ENCODE measurements at places on chromosomes 13 and 19.

GRCh38 chr13:53074114-53074513 lies 45.5 kb downstream of the OLFM4 start:
- no peak for DNase-seq

- DNase-seq = no peak
Measured at GRCh38 chr13:77699059-77699680, 1.7 kb downstream of the SLAIN1 start.

DNA sequence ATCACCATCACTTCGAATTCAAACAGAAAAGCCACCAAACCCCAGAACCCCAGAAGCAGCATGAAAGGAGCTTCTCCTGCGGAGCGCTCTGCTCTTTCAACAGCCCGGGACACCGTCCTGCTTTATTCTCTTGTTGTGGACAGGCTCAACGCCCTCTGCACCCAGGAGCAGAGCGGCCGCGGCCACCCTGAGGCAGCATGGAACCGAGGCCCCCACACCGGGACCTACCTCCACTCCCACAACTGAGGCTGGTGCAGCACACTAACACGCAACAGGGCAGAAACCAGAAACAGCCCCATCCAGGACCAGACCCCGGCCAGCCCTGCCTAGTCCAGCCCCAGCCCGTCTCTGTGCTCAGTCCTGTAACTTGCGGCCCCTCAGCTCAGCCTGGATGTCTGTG lies 7.2 kb downstream of the AP3D1 start:
- no peak for DNase-seq

GRCh38 chr19:50658441-50659317 lies 9.4 kb downstream of the C19orf81 start:
- DNase-seq = peak; percentile 98

DNA sequence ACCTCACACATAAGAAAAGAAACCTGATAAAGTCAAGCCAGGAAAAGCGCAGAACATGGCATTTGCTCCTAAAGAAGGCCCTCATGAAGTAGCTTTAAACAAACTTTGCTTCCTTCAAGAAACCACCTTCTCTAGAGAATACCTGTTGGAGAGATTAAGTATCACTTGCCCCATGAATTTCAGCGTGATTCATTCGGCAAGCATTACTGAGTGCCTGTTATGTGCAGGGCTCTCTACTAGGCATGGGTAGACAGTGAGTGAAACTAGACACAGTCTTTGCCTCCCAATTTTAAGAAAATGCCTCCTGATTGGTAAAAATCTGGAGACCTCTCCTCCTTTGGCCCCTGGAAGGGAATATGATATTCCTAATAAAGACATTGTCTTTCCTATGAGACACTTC lies 475.8 kb upstream of the NBEA start:
- no peak for DNase-seq

DNA sequence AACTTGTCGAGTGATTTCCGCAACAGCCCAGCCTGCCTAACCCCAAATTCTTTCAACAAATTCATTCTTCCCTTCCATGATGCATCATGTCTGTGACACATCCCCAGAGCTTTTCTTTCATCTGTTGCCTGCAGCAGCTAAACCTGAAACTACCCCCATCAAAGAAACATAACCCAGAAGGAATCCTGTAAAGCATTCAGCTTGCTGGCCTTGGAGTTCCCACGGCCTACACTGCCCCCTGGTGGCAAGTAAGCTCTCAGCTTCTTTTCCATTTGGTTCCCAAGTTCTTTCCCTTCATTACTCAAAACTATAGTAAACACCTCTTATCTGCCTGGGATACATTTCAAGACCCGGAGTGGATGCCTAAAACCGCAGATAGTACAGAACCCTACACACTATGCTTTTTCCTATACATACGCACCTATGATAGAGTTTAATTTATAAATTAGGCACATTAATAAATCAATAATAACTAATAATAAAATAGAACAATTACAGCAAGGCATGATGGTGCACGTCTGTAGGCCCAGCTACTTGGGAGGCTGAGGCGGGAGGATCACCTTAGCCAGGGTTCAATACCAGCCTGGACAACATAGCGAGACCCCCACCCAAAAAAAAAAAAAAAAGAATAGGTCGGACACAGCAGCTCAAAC lies 7.4 kb downstream of the ETHE1 start:
- peak; percentile 85 for DNase-seq

DNA sequence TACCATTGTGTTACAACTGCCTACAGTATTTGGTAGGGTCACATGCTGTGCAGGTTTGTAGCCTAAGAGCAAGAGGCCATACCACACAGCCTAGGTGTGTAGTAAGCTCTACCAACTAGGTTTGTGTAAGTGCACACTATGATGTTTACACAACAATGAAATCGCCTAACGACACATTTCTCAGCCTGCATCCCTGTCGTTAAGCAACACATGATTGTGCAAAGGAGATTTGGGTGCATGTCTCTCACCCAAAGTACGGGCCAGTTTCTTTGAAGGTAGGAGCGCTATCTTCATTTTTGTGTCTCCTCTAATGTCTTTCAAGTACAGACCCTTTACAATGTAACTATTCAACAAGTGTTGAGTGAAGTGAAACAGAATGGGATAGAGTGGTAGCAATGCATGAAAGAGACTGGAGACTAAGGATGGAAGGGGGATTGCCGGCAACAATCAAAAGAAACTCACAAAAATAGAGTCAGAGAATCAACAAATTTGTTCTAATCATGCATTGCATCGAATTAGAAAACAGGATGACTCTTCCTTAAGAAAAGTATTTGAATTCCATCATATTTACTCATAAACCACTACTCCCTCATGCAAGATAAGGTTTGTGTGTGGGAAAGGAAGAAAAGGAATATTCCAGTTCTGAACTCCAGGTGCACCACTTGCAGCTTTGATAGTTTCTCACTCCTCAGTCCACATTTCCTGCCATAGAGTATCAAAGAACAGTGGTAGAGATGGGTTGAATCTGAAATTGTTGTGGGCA lies 60.2 kb upstream of the TNFRSF19 start:
- DNase-seq = peak; percentile 60

DNA sequence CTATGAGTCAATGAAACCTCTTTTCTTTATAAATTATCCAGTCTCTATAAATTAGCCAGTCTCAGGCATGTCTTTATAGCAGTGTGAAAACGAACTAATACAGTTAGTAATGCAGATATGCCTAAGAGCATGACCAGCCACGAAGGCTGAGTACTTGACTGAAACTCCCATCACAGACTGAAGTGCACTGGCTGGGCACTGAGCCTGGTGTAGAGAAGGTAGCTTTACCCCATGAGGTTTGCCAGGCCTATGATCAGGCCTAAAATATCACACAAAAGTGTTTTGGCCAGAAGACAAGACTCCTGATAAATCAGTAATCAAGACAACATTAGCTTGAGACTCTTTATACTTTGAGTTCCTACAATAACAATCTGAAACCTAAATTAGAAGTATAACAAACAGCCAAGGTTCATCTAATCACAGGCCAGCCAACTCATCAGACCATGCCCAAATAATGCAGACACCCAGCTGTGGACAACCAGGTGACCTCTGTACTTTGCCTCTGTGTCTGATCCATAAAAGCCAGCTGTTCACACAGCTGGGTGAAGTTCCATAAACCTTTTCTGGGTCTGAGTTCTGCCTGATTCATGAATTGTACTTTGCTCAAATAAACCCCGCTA lies 771.8 kb upstream of the SLITRK1 start:
- no peak for DNase-seq

GRCh38 chr13:52599037-52599847 lies 43.0 kb upstream of the HNRNPA1L2 start:
- peak; percentile 29 for DNase-seq

DNA sequence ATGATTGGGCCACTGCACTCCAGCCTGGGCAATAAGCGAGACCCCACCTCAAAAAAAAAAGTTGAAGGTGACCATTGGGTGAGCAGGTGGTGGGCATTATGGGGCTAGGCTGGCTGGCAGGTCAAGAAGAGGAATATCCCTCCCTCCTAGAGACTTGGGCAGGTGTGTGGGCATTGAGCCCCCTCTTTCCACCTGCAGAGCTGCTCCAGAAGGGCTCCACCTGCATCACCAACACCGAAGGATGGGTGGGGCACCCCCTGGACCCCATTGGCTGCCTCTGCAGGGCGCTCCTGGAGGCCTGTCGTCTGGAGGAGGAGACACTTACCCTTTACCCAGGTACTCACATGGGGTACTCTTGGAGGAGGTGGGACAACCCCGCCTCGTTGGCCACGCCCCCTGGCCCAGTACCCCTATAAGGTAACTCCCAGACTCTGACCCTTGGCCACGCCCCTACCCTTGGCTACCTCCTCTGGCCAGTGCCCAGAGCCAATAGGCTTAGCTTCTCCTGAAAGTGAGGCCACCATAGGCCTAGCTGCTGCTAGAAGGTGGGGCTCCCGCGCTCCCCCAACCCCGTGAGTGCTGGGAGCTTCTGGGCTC lies 21.9 kb downstream of the ZSWIM4 start:
- DNase-seq = no peak

- no peak for DNase-seq
Measured at GRCh38 chr13:109209526-109209925, 576.9 kb downstream of the IRS2 start.

GRCh38 chr19:49676136-49676783 lies 811 bp upstream of the PRMT1 start:
- DNase-seq = peak; percentile 86

DNA sequence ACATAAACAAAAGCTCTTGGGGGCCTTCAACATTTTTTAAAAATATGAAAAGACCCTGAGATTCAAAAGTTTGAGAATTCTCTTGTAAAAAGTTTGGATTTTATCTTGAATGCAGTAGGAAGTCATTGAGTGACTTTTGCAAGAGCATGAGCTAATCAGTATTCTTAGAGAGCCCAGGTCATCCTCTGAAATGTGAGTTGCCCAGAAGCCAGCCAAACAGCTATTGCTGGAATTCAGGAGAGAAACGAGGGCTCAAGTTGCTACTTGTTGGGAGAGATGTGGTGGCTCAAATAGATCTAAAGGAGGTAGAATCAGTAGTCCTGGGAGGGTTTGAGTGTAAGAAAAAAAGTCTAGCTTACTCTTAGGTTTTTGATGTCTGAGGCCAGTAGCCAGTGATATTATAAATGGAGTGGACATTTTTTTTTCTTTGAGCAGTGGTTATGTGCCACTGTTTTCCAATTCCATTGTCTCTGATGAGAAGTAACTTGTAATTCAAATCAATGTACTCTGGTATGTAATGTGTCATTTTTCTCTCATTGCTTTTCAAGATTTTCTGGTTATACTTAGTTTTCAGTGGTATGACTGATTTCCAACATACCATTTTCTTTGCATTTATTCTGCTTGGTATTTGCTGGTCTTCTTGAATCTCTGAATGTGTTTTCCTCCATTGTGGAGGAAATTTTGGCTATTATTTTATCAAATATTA lies 30.7 kb downstream of the LMO7 start:
- peak; percentile 35 for DNase-seq
